ENCODE measurements at places on chromosomes 1 and 21.
A peak's percentile ranks its signal among the peaks of the same experiment; 100 is the strongest.

- DNase-seq = no peak
Observed at GRCh38 chr21:38264571-38264970, 7.8 kb downstream of the KCNJ15 start.

DNA sequence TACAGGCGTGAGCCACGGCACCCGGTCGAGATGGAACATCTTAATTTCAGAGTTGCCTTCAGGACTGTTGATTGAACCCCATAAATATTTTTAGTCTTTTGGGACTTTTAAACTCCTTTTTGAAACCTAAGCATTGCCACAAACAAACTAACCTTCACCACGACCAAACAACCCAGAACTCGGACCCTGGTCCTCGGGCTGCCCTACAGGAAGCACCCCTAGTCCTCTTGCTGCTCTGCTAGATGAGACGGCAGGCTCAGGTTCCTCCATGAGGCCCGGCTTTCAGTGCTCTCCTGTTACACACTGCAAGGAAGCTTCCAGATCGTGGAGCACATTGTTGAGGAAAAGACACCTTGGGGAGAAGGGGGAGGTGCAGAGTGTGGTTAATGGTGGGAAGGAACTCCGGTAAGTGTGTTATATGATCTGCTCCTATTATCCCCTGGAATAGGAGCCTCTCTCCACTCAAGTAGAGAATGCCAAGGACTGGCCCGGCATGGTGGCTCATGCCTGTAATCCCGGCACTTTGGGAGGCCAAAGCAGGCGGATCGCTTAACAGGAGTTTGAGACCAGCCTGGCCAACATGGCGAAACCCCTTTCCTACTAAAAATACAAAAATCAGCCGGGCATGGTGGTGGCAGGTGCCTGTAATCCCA is 5.7 kb downstream of the EPHX1 start:
- DNase-seq = no peak

DNA sequence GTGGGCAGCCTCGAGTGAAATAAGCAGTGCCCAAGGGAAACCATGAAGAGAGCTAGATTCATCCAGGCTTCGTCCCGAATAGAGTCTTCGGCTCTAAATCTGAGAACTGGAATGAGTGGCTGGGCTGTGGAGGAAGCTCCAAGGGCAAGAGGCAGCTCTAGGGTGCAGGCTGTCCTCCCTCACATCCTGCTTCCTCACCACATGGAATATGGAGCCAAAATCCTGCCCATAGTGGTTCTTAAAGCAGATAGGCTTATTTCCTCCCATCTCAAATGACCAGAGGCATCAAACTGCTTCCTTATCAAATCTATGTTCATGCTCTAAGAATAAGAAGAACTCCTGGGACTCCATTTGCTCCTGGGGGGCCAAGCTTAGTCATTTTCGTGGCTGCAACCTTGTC is 2.5 kb downstream of the IL24 start:
- no peak for DNase-seq

GRCh38 chr1:177444997-177445746 is 274.4 kb downstream of the BRINP2 start:
- DNase-seq = no peak

DNA sequence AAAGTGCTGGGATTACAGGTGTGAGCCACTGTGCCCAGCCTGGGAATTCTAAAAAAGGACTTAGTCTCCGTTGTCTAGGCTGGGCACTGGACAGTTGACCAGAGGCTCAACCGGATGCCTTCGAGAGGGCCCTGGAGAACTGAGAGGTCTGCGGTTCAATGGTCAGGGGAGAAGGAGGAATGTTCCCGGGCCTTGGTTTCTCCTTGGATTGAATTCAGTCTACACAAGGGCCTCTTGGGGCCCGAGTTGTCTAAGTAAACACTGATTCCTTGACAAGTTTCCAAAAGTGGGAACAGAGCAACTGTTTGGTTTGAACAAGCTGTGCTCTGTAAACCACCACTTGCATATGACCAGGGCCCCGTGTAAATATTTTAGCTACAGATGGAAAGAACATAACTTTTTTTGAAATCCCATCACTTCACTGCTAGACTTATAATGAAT is 29.1 kb upstream of the CAPZB start:
- DNase-seq = peak; percentile 36

DNA sequence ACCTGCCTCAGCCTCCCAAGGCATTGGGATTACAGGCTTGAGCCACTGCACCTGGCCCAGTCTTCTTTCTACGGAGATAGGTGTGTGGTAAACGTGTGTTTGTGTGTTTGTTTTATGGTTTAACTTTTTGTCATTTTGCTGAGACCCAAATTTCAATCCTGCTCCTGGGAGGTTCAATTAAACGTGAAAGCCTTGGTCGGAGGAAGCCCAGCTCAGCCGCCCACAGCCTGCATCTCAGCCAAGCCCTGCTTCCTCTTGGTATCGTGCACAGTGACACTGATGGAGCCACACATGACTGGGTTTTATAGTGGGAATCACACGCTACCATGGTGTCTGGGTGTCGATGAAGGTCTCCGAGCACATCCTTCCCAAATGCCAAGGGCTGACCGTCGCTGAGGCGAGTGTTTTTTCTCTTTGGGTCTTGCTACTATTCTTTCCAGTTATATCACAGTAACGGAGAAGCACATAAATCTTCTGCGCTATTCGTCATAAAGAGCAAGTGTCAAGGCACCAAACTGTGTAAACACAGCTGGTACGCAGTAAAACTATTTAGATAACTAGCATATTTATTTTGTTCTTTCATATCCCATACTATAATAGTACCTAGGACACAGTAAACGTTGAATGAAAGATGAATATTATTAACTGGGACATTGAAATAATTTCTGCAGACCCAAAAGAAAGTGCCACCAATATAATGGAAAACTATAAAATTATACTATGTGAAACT is 39.3 kb downstream of the HLCS start:
- no peak for DNase-seq
